ENCODE measurements at places on chromosomes 6 and 20. TPM values are rescaled to one million over a fixed set of nuclear protein-coding genes. Genes with fewer than 3 reads are reported as not detected.

GRCh38 chr6:72175916-72176315 lies 289.6 kb downstream of the RIMS1 start:
- DNase-seq = no peak

GRCh38 chr20:25739615-25740320 lies 43.1 kb upstream of the ZNF337 start:
- no peak for DNase-seq

- no peak for DNase-seq
Measured at GRCh38 chr6:84500726-84501125, 263.7 kb downstream of the TBX18 start.

EDN1 gene
- 5.4 TPM for total RNA-seq

RBM24 gene
- total RNA-seq = 25.5 TPM
